Hepatic stellate cell (primary cell): ENCODE measurements at places on chromosomes 4 and X.

DNA sequence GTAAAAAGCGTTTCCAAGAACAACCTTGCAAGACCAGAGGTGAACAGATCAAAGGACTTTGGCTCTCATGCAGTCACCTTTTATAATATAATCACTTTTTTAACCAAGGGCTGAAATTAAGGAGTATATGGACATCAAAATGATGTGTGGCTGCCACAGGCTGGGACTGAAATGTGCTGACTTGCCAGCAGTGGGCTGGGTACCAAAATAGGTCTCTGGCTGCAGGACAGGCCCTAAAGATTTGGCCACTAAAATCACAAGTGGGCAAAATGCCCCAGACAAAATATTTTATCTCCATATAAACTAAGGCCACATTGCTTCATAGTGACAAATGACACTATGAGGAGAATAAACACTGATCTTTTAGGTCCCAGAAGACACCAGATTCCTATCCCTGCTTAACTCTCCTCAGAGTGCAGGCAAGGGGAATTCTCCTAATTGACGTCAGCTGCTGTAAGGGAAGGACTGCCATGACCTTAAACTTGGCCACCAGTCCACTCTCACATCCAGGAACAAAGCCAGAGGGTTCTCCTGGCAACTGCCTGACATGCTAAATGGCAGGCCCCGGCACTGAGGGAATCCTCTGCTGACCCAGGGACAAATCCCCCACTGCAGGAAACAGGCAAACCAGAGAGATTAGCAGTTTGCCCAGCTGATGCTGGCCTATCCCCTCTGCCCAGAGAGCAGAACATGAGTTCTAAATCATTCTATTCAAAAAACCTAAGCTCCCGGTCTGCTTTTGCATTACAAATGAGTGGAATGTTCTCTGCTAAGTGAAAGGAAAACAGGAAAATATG lies 155.8 kb downstream of the PPP3CA start:
- DNase-seq: no peak

GRCh38 chr4:175413561-175413960 lies 398.5 kb downstream of the GPM6A start:
- DNase-seq: no peak

DNA sequence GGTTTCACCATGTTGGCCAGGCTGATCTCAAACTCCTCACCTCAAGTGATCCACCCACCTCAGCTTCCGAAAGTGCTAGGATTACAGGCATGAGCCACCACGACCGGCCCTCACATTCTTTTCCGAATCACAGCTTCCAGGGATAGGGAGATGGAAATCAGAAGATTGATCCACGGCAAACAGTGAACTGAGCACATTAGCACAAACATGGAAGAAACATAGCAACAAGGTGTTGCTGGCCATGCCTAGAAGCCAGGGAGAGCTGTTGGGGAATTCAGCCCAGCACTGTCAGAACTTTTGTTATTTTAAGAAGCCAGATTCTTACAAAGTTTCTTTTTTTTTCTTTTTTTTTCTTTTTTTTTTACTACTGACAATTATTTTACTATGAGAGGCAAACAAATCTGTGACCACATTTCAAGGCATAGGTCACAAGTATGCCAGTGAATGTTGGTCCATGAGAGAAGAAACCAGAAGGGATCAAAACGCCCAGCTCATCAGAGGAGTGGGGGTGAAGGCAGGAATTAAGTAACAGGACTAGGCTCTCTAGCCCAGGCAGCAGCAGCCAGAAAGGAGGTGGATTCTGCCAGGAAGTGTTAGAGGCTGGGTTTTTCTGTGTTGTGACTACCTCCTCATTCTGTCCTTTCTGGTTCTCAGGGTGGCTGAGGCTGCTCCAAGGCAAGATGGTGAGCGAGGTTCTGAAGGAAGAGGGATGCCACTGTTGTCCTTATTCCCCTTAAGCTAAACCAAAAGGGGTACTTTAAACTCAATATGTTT lies 44.1 kb downstream of the TEC start:
- DNase-seq: no peak

DNA sequence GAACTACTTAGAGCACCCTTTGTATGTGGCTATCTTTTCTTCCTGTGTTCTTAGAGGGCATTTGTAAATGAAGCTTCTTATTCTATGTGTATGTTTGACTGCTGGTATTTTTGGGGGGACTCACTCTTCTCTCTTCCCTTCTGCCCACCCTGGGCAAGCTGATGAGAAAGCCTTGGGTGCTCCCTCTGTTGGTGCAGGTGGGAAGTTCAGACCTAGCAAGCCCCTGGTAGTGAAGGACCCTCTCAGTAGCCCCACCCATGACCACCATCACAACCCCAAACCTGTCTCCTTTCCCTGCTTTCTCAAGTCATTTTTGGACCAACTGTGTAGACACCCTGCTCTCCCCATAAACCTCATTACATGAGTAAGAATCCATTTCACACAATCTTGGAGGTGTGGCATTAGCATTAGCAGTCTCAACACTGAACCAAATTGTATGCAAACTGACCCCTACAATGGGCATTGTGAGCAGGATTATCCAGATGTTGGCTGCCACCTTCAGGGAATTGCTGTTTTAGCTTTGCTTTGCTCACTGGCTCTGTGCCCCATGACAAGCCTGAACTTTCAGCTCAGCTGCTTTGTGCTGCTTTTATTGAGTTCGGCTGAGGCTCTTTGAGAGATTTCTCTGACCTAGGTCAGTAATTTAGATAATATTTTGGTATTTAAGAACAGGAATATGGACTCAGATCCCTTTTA lies 27.9 kb downstream of the TRIM61 start:
- no peak for DNase-seq

- DNase-seq: peak; percentile 96
These were observed 215.2 kb upstream of the PSAPL1 start for GRCh38 chr4:7649741-7650531.

GRCh38 chr4:44145868-44146267 lies 302.7 kb downstream of the KCTD8 start:
- DNase-seq: no peak

- no peak for DNase-seq
These were observed 16.5 kb upstream of the GRIA3 start for GRCh38 chrX:123167621-123168020.

- DNase-seq: peak; percentile 8
These were observed 214.5 kb upstream of the TACR3 start for GRCh38 chr4:103934178-103934789.

DNA sequence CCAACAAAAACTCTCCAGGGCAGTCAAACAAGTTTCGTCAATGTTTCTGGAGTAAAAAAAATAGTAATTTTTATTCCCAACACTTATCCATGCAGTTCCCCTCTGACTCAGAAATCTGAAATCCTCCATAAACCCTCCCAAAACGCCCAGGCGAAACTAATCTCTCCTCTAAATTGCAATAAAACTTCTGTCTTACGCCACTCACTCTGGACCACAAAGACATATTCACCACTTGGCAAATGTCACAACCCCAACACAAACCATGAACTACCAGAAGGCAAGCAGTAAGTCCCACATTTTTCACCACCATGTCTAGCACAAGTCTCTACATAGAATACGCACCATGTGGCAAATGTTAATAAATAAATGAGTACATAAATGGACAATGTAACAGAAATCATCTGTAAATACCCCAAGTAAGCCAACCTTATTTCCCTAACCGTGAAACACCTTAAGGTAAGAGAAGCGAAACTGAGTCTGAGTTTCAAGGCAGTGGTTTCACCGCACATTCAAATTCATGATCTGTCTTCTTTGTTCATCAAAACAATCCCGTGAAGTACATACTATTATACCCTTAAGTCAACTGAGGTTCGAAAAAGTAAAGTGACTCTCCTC lies 1.6 kb downstream of the PAPSS1 start:
- DNase-seq: no peak

DNA sequence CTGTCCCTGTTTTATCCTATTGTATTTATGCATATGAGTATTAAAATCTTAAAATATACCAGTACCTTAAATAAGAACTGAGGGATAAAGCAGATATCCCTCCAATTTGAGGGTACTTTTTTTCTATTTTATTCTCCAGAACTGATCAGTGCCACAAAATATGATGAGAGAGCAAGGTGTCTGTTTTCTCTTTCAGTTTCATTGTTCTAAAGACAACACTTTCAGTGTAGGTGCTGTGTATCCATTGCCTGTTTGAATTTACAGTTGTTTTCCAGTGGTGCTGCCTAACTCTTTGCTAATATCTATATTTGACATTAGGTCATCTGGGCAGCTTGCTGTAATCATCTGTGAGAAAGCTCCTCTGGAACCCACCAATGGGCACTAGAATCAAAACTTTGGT lies 394.7 kb downstream of the IL1RAPL1 start:
- no peak for DNase-seq

GRCh38 chrX:3516051-3516541 lies 169.6 kb upstream of the MXRA5 start:
- no peak for DNase-seq

DNA sequence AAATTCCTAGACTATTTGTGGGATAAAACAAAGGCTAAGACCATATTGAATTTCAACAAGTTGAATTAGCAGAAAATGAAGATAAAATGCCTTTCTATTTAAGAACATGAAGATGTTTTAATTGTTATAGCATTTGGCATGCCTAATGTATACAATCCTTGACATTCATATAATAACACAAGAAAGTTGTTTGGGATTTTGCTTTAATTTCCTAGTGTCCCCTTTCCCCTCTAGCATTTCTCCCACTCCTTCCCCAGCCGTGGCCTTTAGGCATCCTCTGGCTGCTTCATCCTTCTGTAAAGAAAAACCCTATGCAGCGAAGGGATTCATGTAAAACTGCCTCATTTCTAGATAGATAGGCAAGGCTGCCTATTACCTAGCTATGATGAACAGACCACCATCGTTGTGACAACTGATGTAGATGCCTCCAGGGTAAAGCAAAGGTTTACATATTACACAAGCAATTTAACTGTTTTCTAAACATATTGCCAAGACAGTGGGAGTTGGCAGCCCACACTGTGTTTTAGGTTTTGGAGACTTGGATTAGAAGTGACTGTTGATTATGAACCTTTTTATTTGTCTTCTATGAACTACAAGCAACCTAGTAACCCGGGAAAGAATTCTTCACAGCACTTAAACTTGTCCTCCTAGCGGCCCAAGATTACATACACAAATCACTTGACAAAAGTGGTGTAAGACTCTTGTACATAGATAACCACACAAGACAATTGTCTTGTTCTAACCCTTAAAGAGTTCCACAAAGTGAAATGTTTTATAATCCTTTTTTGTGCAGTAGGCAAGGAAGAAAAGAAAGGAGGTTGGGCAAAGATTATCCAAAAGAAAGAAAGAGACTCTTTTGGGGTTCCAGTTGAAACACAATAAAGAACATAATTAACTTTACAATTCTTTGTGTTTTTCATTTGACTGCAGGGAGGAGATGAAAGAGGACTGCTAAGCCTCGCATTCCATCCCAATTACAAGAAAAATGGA lies 59.9 kb downstream of the HHIP start:
- DNase-seq: no peak

- peak; percentile 44 for DNase-seq
These were observed 195.5 kb upstream of the VEGFC start for GRCh38 chr4:176988226-176988625.

- no peak for DNase-seq
These were observed 40.4 kb downstream of the NXT2 start for GRCh38 chrX:109577055-109577454.

- DNase-seq: no peak
These were observed 201.5 kb upstream of the GATB start for GRCh38 chr4:151962138-151962823.

DNA sequence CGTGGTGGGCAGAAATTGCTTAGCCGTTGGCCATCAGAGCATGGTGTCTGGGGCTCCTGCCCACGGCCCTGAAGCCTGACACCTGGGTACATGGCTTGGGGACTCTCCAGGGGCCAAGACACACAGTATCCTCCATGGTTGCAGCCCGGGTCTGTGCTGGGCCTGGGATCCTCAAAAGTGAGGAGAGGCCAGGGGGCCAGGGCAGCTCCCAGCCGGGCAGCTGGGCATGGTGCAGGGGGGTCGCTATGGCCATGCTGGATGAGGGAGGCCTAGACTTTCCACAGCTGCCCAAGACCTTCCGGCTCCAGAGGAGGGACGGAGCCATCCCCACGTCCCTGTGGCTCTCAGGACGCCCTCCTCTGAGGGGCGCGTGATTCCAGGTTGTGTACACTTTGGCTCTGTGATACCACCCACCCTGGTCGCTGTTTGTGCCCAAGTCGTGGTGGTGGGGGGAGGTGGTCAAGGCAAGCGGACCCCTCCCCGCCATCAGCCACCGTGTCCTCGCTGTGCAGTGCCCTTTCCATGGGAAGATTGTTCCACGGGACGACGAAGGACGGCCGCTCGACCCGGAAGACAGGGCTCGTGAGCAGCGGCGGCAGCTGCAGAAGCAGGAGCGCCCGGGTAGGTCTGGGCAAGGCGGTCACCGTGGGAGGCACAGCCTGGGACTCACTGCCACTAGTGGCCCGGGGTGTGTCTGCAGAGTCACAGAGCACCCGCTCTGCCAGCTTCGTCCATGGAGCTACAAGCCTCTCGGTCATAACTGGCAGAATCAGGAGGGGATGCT lies 25.7 kb downstream of the NKX1-1 start:
- no peak for DNase-seq

GRCh38 chr4:60913002-60913401 lies 287.1 kb upstream of the ADGRL3 start:
- DNase-seq: no peak

DNA sequence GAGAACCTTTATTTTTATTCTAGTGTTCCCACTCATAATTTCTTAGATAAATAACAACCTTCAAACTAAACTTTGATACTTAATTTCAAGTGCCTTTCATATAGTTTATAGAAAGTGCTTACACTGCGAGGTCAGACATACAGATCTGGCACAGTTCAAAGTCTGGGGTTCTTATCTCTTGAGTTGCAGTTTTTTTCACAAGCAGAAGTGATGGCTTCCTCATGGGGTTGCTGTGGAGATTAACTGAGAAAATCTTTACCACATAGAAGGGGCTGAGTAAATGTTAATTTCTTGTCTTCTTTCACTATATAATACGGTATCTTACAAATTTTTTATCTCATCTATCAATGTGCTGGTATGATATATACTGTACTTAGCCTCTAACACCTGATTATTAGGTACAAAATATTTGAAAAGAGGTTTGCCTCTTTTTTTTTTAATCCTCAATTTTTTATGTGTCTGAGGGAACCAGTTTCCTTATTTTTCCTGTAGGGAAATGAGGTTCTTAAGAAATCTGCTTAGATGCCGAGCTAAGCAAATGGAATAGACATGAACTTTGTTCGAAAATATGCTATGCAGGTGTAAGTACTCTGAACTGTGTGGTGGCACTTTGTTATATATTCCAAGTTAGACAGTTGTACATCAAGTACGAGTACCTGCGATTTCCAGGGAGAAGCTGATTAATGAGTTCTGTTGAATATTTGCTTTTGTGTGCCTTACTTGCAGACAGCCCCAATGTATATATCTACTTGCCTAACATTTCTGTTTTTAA lies 3.3 kb downstream of the ING2 start:
- no peak for DNase-seq
